ENCODE measurements at places on chromosomes 5 and 9. TPM values are rescaled to one million over a fixed set of nuclear protein-coding genes. Genes with fewer than 3 reads are reported as not detected.

The WHRN gene
- 7.8 TPM for total RNA-seq

The TNFSF8 gene
- not detected for total RNA-seq

The TPPP gene
- 6.6 TPM for total RNA-seq

The PRRX2 gene
- total RNA-seq, result 5.3 TPM

The CCDC171 gene
- 0.31 TPM for total RNA-seq

The OLFML2A gene
- 31.4 TPM for total RNA-seq

The ADAMTS19 gene
- not detected for total RNA-seq
